Subcutaneous preadipocyte (primary cell): ENCODE measurements at places on chromosomes 5 and 9. TPM values are rescaled to one million over a fixed set of nuclear protein-coding genes. Genes with fewer than 3 reads are reported as not detected.

The TMEM174 gene
- not detected in 2 replicates for total RNA-seq

The RNF180 gene
- total RNA-seq, result 0.37 and 0.59 TPM in 2 replicates

The PCDHGB4 gene
- total RNA-seq, result 5.9 and 8.8 TPM in 2 replicates

The SAPCD2 gene
- total RNA-seq, result 6.6 and 8.2 TPM in 2 replicates

The SPINK1 gene
- not detected in 2 replicates for total RNA-seq

The PCDHAC1 gene
- not detected in 2 replicates for total RNA-seq

The ORM2 gene
- not detected in 2 replicates for total RNA-seq

The LCN6 gene
- not detected in 2 replicates for total RNA-seq

The KCTD16 gene
- under 0.01 and 0.20 TPM in 2 replicates for total RNA-seq
